ENCODE measurements at places on chromosomes 2 and 18. TPM values are rescaled to one million over a fixed set of nuclear protein-coding genes. Genes with fewer than 3 reads are reported as not detected.

POTEC gene
- total RNA-seq = not detected

KCNJ13 gene
- not detected for total RNA-seq

MPP4 gene
- not detected for total RNA-seq

SERPINB3 gene
- total RNA-seq = not detected

GLB1L gene
- total RNA-seq = 12.0 TPM

CTAGE1 gene
- not detected for total RNA-seq

SLC5A7 gene
- total RNA-seq = 0.28 TPM

GALR1 gene
- total RNA-seq = not detected

CDH2 gene
- total RNA-seq = 58.2 TPM

GRCh38 chr18:74463254-74463653 is 6.1 kb upstream of the DIPK1C start:
- no peaks in the 10 kb centered on the region for H3K27me3 ChIP-seq

DNA sequence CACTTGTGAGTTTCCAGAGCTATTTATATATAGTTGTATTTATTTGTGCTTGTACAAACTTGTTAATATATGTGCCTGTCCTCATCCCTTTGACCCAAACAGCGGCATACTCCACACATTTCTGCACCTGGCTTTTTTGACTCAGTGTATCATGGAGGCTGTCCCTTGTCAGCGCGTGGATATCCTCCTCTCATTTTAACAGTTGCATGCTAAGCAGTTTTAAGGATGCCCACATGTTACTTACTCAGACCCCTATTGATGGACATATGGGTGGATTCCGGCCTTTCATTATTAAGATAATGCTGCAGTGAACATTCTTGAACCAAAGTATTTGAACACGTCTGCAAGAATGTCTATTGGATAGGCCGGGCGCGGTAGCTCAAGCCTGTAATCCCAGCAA is 655 bp upstream of the MREG start:
- H3K4me1 ChIP-seq = no peaks in the 10 kb centered on the region
- no peaks in the 10 kb centered on the region for H3K36me3 ChIP-seq
- H3K4me3 ChIP-seq = peak overlapping the region; percentile 54
- no peaks in the 10 kb centered on the region for H3K27me3 ChIP-seq
- H3K27ac ChIP-seq = no peak overlapping the region

GRCh38 chr2:241232736-241233575 is 44.5 kb downstream of the ANO7 start:
- H3K36me3 ChIP-seq = no peaks in the 10 kb centered on the region
- no peak overlapping the region for H3K27ac ChIP-seq
- no peak overlapping the region for H3K4me3 ChIP-seq
- H3K27me3 ChIP-seq = no peaks in the 10 kb centered on the region
- DNase-seq = no peak

- no peak overlapping the region for H3K27ac ChIP-seq
- no peak for DNase-seq
- H3K4me1 ChIP-seq = no peaks in the 10 kb centered on the region
- H3K27me3 ChIP-seq = no peaks in the 10 kb centered on the region
These were observed 192.4 kb upstream of the ERBB4 start for GRCh38 chr2:212730994-212731393.

DNA sequence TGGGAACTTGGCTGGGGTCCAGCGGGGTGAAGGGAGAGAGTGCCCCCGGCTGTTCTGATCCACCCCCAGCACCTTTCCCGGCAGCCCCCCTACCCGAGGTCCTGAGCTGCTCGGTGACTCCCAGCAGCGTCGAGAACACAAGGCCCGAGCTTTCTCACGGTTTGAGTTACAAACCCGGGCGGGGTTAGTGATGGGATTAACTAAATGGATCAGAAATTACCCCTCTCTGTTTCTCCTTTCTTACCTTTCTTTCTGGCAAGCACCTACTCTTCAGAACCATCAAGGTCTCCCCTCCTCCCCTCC is 139.4 kb upstream of the GPC1 start:
- no peak overlapping the region for H3K27ac ChIP-seq
- H3K36me3 ChIP-seq = no peaks in the 10 kb centered on the region
- H3K4me1 ChIP-seq = no peaks in the 10 kb centered on the region
- no peak overlapping the region for H3K4me3 ChIP-seq

- H3K4me1 ChIP-seq = no peaks in the 10 kb centered on the region
- H3K36me3 ChIP-seq = no peaks in the 10 kb centered on the region
- no peak for DNase-seq
- no peak overlapping the region for H3K4me3 ChIP-seq
- H3K27ac ChIP-seq = no peak overlapping the region
- no peaks in the 10 kb centered on the region for H3K27me3 ChIP-seq
These were observed 51.3 kb upstream of the LTBP1 start for GRCh38 chr2:32895424-32895823.

GRCh38 chr2:235765181-235765820 is 271.5 kb downstream of the AGAP1 start:
- peak; percentile 75 for DNase-seq
- H3K27me3 ChIP-seq = no peaks in the 10 kb centered on the region
- no peak overlapping the region for H3K27ac ChIP-seq
- no peaks in the 10 kb centered on the region for H3K4me1 ChIP-seq

DNA sequence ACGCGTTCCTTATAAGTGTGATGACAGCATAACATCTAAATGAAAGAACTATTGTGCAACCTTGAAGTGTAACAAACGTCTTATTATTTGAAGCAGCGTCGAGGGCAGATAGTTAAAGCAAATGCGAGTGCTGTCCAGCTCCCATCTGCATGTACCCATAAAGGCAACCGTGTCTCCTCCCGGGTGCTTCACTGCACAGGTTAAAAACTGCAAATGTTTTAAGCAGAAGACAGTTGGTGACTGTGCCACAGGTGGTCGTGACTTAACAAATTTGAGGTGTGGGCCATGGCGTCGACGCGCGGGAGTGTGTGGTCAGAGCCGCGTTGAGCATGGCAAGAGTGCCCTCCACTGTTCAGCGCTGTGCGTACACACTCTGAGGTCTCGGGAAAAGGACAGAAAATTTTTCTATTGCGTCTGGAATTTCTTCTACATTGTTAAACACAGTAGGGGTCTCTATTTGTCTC is 6.4 kb downstream of the SALL3 start:
- H3K4me1 ChIP-seq = no peaks in the 10 kb centered on the region
- no peaks in the 10 kb centered on the region for H3K36me3 ChIP-seq
- H3K27ac ChIP-seq = no peak overlapping the region
- peaks cover 65% of the 10 kb centered on the region for H3K27me3 ChIP-seq
- DNase-seq = no peak
- H3K4me3 ChIP-seq = no peak overlapping the region

DNA sequence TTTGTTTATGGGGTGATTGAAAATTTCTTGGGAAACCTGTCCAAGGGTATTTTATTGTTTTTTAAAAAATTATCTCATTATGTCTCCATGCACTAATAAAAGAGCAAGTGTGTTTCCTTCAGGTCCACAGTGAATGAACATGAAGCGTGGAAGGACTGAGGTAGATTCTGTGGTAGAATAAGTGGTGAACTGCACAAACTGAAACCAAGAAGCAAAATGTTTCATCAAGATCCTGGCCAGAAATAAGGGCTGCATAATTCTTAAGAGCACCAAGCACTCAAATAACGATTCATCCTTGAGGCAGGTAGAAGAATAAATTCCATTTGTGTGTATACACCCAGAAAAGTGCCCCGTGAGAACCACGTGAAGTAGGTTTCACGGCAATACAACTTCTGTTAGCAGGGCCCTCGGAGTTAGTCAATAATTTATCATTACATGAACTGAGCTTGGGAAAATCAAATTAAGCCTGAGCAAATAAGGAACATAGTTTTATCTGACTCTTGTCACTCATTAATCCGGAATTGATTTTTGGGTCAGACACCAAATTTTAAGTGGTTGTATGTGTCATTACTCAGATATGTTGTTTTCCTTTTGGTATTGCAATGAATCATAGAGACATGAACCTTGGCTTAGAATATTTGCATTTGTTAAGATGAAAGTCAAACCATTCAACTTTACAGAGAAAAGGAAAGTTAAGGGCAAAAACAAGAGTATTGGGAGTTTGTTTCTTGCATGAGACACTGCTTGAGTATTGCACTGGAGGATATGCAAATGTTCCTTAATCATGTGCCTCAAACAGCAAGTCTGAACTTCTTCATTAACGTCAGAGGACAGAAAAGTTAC is 472.6 kb upstream of the NETO1 start:
- H3K27me3 ChIP-seq = no peaks in the 10 kb centered on the region
- H3K4me3 ChIP-seq = no peak overlapping the region
- H3K36me3 ChIP-seq = no peaks in the 10 kb centered on the region
- no peaks in the 10 kb centered on the region for H3K4me1 ChIP-seq
- DNase-seq = no peak

GRCh38 chr2:47179388-47179787 is 24.3 kb upstream of the STPG4 start:
- H3K4me3 ChIP-seq = no peak overlapping the region
- H3K36me3 ChIP-seq = no peaks in the 10 kb centered on the region
- no peak for DNase-seq
- H3K4me1 ChIP-seq = no peaks in the 10 kb centered on the region
- no peaks in the 10 kb centered on the region for H3K27me3 ChIP-seq

DNA sequence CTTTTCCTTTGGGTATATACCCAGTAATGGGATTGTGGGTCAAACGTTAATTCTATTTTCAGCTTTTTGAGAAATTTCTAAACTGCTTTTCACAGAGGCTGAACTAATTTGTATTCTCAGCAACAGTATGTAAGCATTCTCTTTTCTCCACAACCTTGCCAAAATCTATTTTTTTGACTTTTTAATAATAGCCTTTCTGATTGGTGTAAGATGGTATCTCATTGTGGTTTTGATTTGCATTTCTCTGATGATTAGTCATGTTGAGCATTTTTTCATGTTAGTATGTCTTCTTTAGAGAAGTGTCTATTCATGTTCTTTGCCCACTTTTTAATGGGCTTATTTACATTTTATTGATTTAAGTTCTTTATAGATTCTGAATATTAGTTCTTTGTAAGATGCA is 145.5 kb downstream of the TRABD2A start:
- no peak overlapping the region for H3K4me3 ChIP-seq
- no peak for DNase-seq
- no peaks in the 10 kb centered on the region for H3K36me3 ChIP-seq
- no peak overlapping the region for H3K27ac ChIP-seq
- no peaks in the 10 kb centered on the region for H3K27me3 ChIP-seq

- no peaks in the 10 kb centered on the region for H3K4me1 ChIP-seq
- no peak overlapping the region for H3K4me3 ChIP-seq
These were observed 117.2 kb upstream of the NCK2 start for GRCh38 chr2:105627534-105627933.

GRCh38 chr2:152200565-152201465 is 25.3 kb upstream of the STAM2 start:
- H3K27me3 ChIP-seq = no peaks in the 10 kb centered on the region
- peak; percentile 79 for DNase-seq
- H3K36me3 ChIP-seq = no peaks in the 10 kb centered on the region
- no peaks in the 10 kb centered on the region for H3K4me1 ChIP-seq

DNA sequence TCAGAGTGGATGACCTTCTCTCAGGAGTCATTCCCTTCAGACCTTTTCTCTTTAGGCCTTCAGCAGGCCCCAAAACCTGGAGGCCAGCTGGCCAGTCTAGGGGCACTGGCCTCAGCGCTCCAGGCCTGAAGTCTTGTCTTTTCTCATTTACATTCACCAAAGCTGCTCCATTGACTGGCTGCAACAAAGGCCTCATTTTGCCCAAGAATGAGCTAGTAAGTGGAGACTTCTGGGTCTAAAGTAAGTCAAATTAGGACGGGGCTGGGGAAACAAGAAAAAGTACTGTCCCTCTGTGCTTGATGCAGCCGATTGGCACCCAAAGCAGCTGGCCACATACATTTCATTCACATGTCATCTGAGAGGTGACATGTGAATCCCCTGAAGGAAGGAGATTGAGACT is 83.8 kb upstream of the RIOK3 start:
- DNase-seq = no peak
- no peak overlapping the region for H3K4me3 ChIP-seq
- H3K36me3 ChIP-seq = no peaks in the 10 kb centered on the region
- no peaks in the 10 kb centered on the region for H3K4me1 ChIP-seq
- no peaks in the 10 kb centered on the region for H3K27me3 ChIP-seq

GRCh38 chr2:107927034-107927534 is 59.2 kb upstream of the SLC5A7 start:
- no peaks in the 10 kb centered on the region for H3K27me3 ChIP-seq
- no peaks in the 10 kb centered on the region for H3K4me1 ChIP-seq
- no peak overlapping the region for H3K4me3 ChIP-seq
- DNase-seq = no peak
- no peak overlapping the region for H3K27ac ChIP-seq
- H3K36me3 ChIP-seq = no peaks in the 10 kb centered on the region

- H3K4me3 ChIP-seq = no peak overlapping the region
- peaks cover 6% of the 10 kb centered on the region for H3K4me1 ChIP-seq
- no peaks in the 10 kb centered on the region for H3K36me3 ChIP-seq
- H3K27ac ChIP-seq = no peak overlapping the region
- DNase-seq = no peak
These were observed 145.5 kb downstream of the ADCYAP1 start for GRCh38 chr18:1050012-1050657.

GRCh38 chr18:21439431-21439846 is 161.1 kb downstream of the ESCO1 start:
- no peaks in the 10 kb centered on the region for H3K36me3 ChIP-seq
- no peaks in the 10 kb centered on the region for H3K4me1 ChIP-seq
- H3K27ac ChIP-seq = no peak overlapping the region
- H3K4me3 ChIP-seq = no peak overlapping the region
- H3K27me3 ChIP-seq = no peaks in the 10 kb centered on the region
- no peak for DNase-seq

GRCh38 chr2:236166796-236167296 is 1.3 kb downstream of the GBX2 start:
- DNase-seq = no peak
- H3K27me3 ChIP-seq = peaks cover 77% of the 10 kb centered on the region
- peaks cover 43% of the 10 kb centered on the region for H3K4me1 ChIP-seq
- H3K27ac ChIP-seq = no peak overlapping the region
- H3K36me3 ChIP-seq = no peaks in the 10 kb centered on the region

DNA sequence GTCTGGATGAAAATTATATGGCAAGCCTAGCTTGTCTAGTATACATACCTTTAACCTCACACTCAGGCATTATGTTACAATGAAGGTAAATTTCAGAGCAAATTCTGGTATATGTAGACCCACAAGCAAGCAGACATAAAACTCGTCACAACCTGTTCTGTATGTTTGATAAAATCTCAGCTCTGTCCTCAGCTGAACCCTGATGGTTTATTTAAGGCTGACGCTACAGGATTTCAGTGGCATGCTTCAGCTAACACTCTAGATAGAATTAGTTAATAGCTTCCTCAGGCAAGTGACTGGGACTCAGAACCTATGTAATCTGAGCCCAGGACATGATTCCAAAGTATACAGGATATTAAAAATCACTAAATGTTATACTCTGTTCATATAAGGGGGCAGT is 68.2 kb upstream of the MC2R start:
- DNase-seq = no peak
- no peaks in the 10 kb centered on the region for H3K36me3 ChIP-seq
- no peaks in the 10 kb centered on the region for H3K27me3 ChIP-seq
- H3K27ac ChIP-seq = no peak overlapping the region

GRCh38 chr2:174605687-174606086 is 8.1 kb upstream of the WIPF1 start:
- no peak overlapping the region for H3K27ac ChIP-seq
- DNase-seq = no peak
- H3K27me3 ChIP-seq = no peaks in the 10 kb centered on the region
- no peaks in the 10 kb centered on the region for H3K4me1 ChIP-seq
- no peaks in the 10 kb centered on the region for H3K36me3 ChIP-seq
- H3K4me3 ChIP-seq = no peak overlapping the region

GRCh38 chr2:121904656-121905055 is 149.2 kb downstream of the TSN start:
- no peak for DNase-seq
- no peak overlapping the region for H3K27ac ChIP-seq
- H3K36me3 ChIP-seq = no peaks in the 10 kb centered on the region
- H3K27me3 ChIP-seq = no peaks in the 10 kb centered on the region

GRCh38 chr2:151114874-151115273 is 146.8 kb downstream of the RBM43 start:
- no peak overlapping the region for H3K27ac ChIP-seq
- no peaks in the 10 kb centered on the region for H3K36me3 ChIP-seq
- DNase-seq = no peak
- H3K4me3 ChIP-seq = no peak overlapping the region

Data from uterus (tissue), 4 donors.